Putamen (tissue), 1 donor: ENCODE measurements at places on chromosomes 5 and 9.

DNA sequence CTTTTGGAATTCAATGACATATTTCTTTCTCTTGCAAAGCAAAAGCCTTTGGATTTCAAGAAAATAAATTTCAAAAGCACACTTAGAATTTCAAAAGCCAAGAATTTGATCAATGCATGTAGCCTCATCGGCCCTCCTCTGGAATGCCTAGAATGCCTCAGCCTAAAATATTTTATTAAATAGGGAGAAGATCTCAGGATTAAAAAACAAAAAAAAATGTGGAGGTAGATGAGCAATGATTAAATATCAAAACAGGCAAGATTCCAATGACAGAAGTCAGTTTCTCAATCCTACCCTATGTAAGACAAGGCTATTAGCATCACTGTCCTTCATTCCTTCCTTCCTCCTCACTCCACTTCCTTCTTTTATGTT, 169.0 kb downstream of the CDH6 start:
- DNase-seq = no peak

GRCh38 chr9:126173401-126173800, 153.2 kb upstream of the MVB12B start:
- no peak for DNase-seq

DNA sequence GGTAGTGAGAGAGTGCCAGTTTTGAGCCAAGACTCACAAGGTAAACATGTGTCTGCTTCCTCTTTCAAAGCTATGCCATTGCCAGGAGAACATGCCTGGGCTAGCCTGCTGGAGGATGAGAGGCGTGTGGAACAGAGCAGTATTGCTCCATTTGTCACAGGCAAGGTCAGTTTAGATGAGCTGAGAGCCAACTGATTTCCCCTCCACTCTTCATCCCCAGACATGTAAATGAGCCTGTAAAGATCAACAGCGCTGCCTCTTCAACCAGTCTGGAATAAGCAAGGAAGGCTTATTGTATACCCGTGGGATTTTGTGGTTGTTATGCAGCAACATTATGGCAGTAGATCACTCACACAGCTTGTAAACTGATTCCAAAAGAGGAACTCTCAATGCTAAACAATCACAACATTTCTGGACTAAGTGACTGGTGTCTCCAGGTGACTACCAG, 8.2 kb upstream of the GDNF start:
- no peak for DNase-seq

- no peak for DNase-seq
These were observed 1544.9 kb upstream of the WWC1 start for GRCh38 chr5:166746506-166746905.

- no peak for DNase-seq
These were observed 85.8 kb downstream of the PHAX start for GRCh38 chr5:126686451-126687126.

GRCh38 chr5:38595132-38595745, 38.8 kb upstream of the LIFR start:
- DNase-seq = no peak

GRCh38 chr5:27474395-27474794, 436.0 kb upstream of the CDH9 start:
- DNase-seq = no peak

GRCh38 chr9:4894076-4894475, 91.0 kb upstream of the JAK2 start:
- DNase-seq = no peak

DNA sequence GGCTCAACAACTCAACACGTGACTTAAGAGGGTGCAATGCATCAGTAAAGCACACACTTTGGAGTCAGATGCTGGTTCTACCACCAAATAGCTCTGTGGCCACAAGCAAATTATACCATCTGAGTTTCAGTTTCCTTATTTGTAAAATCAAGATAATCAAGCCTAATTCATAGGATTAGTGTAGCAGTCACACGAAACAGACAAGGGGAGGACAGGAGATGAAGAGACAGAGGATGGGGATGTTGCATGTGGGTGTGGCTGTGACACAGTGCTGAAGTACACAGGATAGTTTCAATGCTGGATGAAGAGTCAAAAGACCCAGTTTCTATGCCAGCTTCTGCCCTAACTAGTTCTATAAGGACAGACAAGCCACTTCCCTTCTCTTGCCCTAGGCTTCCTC, 60.2 kb downstream of the SPOCK1 start:
- DNase-seq = no peak

GRCh38 chr5:103458497-103459040, 104.0 kb downstream of the NUDT12 start:
- no peak for DNase-seq

GRCh38 chr5:75002271-75002670, 50.1 kb downstream of the GCNT4 start:
- no peak for DNase-seq

- DNase-seq = no peak
These were observed 165.2 kb upstream of the NFIB start for GRCh38 chr9:14479163-14479560.

- DNase-seq = no peak
These were observed at the start of gene IL6ST for GRCh38 chr5:55994495-55994997. Gene IL6ST, minus strand, starts transcription at chr5:55994963. Its CDS starts 18,685 bp downstream, at chr5:55976278.

DNA sequence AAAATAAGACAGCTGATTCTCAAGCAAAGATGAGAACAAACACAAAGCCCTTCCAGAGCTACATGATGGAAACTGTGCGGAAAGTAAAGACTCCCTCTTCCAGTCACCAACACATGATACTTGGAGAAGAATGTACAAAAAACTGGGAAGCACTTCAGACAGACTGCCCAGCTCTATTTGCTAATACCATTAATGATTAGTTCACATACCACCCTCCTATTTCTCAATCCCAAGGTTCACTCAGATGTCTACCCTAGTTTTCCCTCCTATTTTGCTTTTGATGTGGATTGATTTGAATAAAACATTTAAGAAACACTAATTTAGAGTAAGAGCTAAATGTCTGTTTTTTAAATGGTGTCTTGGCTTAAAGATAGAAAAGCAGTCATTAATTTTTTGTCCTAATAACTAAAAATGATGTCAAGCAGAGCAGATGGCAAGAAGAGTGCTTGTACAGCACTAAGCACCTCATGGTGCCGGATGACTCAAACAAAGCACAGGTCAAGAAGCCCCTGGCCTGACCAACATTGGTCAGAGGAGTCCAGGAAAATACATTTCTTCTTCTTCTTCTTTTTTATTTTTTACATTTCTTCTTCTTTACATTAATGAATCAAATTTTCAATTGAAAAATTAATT, 639.4 kb downstream of the PDE4D start:
- DNase-seq = no peak

GRCh38 chr5:165321912-165322311, 1816.5 kb downstream of the MAT2B start:
- DNase-seq = no peak

GRCh38 chr5:167571824-167572223, 719.6 kb upstream of the WWC1 start:
- DNase-seq = no peak

GRCh38 chr5:2883771-2884170, 132.3 kb upstream of the IRX2 start:
- no peak for DNase-seq

GRCh38 chr5:73387601-73388305, 60.8 kb downstream of the FOXD1 start:
- no peak for DNase-seq

DNA sequence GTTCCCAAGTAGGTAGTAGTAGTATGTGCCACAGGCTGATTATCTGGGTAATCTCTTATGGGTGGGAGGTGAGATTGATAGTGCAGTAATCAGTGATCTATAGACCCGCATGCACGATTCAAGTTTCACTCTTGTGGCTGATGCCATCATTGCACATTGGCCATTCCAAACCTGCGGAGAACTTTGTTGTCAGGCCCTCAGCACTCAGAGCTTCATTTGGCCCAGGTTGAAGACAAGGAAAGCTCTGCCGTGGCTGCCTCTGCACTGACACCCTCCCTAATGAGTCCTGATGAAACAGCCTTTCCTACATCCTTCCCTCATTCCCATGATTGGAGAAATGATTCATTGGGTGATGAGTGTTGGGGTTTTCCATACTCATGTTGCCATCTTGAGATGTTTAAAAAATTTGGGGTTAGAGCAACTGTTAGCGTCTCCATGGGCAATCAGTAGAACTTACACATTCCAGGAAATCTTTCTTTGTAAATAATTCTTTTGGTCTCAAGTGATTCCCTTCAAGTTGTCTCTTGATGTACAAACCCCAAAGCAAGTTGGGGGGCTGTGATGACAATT, 22.9 kb downstream of the PROP1 start:
- DNase-seq = no peak
